ENCODE measurements at places on chromosomes 5 and 9. TPM values are rescaled to one million over a fixed set of nuclear protein-coding genes. Genes with fewer than 3 reads are reported as not detected.

ZNF483 gene
- 0.40 TPM for total RNA-seq

WDR38 gene
- total RNA-seq: not detected

ANKDD1B gene
- not detected for total RNA-seq

CDH9 gene
- total RNA-seq: not detected

PCDHB16 gene
- total RNA-seq: 0.30 TPM

LAMC3 gene
- total RNA-seq: 2.6 TPM

PFN3 gene
- not detected for total RNA-seq

UQCRQ gene
- total RNA-seq: 533 TPM

SLC6A7 gene
- not detected for total RNA-seq

PLK2 gene
- total RNA-seq: 77.8 TPM

PCDHB10 gene
- 0.06 TPM for total RNA-seq

LCN2 gene
- 2.8 TPM for total RNA-seq

ZNF608 gene
- total RNA-seq: 0.35 TPM

SMIM33 gene
- total RNA-seq: not detected

ZNF462 gene
- 5.6 TPM for total RNA-seq

Data from A549 treated with RU486 at 1 μM for 4 hours (cell line).